ENCODE measurements at places on chromosomes 5 and 9.

DNA sequence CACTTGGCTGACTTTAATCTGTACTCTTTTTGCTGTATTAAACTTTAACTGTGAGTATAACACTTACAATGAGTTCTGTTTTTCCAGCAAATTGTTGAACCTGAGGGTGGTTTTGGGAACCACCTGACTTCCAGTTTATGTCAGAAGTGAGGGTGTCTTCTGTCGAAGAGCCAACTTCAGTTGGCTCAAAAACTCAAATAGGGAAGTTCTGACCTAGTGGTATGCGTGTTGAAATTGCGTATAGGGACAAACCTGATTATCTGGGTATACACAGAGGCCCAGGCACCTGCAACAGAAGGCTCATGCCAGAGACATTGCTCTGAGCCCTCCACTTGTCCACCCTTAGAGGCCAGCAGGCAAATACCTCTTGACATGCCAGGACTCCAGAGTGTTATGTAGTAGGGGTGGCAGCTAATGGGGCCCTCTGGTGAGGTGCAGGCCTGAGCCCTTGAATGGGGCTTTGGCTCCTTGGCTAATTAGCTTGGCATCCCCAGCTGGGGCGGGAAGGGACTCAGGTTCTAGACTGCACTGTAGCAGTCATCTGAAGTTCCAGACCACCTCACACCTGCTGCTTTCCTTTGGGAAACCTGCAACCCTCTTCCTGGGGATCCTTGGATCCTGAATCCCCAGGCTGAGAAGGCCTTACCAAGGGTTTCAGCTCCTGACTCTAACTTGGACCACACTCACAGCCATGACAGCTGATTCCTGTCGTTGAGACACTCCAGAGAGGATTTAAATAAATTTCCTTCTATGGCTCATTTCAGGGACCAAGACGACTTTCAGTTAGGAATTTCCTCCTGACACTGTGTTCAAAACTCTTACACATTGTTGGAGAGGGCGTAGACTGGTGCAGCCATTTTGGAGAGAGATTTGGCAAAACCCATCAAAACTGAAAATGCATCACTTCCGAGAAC, 189.6 kb downstream of the HSPA4 start:
- H3K27ac ChIP-seq, result 0 out of 2 replicates have a peak overlapping the region, but pooled peaks have one; percentile 27
- peaks cover 19% of the 10 kb centered on the region for H3K4me1 ChIP-seq
- H3K27me3 ChIP-seq, result 0 out of 2 replicates have a peak, but pooled peaks cover 2% of the 10 kb centered on the region
- no peak overlapping the region for H3K4me3 ChIP-seq
- no peaks in the 10 kb centered on the region for H3K36me3 ChIP-seq

- DNase-seq, result no peak
- H3K27ac ChIP-seq, result no peak overlapping the region
- peaks cover 1% of the 10 kb centered on the region for H3K27me3 ChIP-seq
- peaks cover 2% of the 10 kb centered on the region for H3K4me1 ChIP-seq
Observed at GRCh38 chr5:38613992-38614836, 57.8 kb upstream of the LIFR start.

- no peaks in the 10 kb centered on the region for H3K27me3 ChIP-seq
- 0 out of 2 replicates have a peak, but pooled peaks cover 2% of the 10 kb centered on the region for H3K36me3 ChIP-seq
Observed at GRCh38 chr5:84181093-84181492, 203.6 kb downstream of the EDIL3 start.

- no peak overlapping the region for H3K4me3 ChIP-seq
- no peaks in the 10 kb centered on the region for H3K27me3 ChIP-seq
- no peak for DNase-seq
- no peaks in the 10 kb centered on the region for H3K36me3 ChIP-seq
Observed at GRCh38 chr5:95729115-95730010, 1.8 kb upstream of the RHOBTB3 start.

GRCh38 chr5:66363097-66363496, 219.0 kb downstream of the SREK1 start:
- no peaks in the 10 kb centered on the region for H3K36me3 ChIP-seq
- H3K4me1 ChIP-seq, result no peaks in the 10 kb centered on the region
- H3K27ac ChIP-seq, result no peak overlapping the region

DNA sequence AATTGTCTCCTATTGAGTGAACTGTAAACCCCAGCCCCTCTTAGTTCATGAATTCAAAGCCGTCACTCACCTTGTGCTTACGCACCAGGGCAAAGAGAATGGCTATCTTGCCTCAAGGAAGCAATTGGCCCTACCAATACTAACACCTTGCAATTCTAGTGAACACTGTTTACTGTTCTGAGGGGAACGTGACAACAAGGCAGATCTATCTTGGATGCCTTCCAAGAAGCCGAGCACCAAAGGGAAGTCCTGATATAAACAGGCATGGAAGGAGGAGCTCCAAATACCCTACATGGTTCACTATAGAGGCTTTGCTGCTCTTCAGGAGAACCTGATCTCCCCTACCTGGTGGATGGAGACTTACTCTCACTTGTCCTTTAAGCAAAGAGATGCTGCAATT, 1.7 kb upstream of the PLPPR1 start:
- no peaks in the 10 kb centered on the region for H3K36me3 ChIP-seq
- no peak overlapping the region for H3K27ac ChIP-seq
- H3K4me1 ChIP-seq, result no peaks in the 10 kb centered on the region
- peaks cover 11% of the 10 kb centered on the region for H3K27me3 ChIP-seq

- H3K4me1 ChIP-seq, result peaks cover 5% of the 10 kb centered on the region
- peaks cover 4% of the 10 kb centered on the region for H3K36me3 ChIP-seq
- no peaks in the 10 kb centered on the region for H3K27me3 ChIP-seq
- peak; percentile 95 for DNase-seq
- H3K4me3 ChIP-seq, result peak overlapping the region; percentile 1
Observed at GRCh38 chr9:128558431-128559310, 6.3 kb downstream of the SPTAN1 start.

DNA sequence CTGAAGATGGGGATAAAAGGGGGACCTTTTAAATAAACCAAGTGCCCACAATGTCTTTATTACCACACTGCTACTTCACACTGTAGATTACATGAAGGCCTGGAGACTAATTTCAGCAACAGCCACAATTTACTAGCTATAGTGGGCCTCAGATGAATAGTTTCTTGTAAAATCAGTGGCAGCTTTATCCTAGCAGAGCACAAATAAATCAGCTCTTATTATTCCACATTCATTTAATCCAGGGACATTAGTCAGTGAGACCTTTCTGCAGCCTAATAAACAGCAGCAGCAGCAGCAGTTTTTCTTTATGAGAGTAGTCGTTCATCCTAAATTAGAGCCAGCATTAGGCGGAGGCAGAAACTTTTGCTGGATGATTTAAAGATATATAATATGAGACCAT, 542.3 kb downstream of the PSAT1 start:
- no peaks in the 10 kb centered on the region for H3K4me1 ChIP-seq
- no peaks in the 10 kb centered on the region for H3K36me3 ChIP-seq
- no peak overlapping the region for H3K4me3 ChIP-seq
- no peak overlapping the region for H3K27ac ChIP-seq
- H3K27me3 ChIP-seq, result no peaks in the 10 kb centered on the region
- no peak for DNase-seq

- DNase-seq, result peak; percentile 58
- H3K27ac ChIP-seq, result peak overlapping the region; percentile 89
- no peaks in the 10 kb centered on the region for H3K27me3 ChIP-seq
- no peak overlapping the region for H3K4me3 ChIP-seq
Observed at GRCh38 chr5:151469386-151469785, 22.0 kb downstream of the SLC36A1 start.

GRCh38 chr5:167819406-167819805, 472.0 kb upstream of the WWC1 start:
- no peak overlapping the region for H3K27ac ChIP-seq
- no peak overlapping the region for H3K4me3 ChIP-seq
- peaks cover 33% of the 10 kb centered on the region for H3K27me3 ChIP-seq
- no peaks in the 10 kb centered on the region for H3K36me3 ChIP-seq
- DNase-seq, result no peak

DNA sequence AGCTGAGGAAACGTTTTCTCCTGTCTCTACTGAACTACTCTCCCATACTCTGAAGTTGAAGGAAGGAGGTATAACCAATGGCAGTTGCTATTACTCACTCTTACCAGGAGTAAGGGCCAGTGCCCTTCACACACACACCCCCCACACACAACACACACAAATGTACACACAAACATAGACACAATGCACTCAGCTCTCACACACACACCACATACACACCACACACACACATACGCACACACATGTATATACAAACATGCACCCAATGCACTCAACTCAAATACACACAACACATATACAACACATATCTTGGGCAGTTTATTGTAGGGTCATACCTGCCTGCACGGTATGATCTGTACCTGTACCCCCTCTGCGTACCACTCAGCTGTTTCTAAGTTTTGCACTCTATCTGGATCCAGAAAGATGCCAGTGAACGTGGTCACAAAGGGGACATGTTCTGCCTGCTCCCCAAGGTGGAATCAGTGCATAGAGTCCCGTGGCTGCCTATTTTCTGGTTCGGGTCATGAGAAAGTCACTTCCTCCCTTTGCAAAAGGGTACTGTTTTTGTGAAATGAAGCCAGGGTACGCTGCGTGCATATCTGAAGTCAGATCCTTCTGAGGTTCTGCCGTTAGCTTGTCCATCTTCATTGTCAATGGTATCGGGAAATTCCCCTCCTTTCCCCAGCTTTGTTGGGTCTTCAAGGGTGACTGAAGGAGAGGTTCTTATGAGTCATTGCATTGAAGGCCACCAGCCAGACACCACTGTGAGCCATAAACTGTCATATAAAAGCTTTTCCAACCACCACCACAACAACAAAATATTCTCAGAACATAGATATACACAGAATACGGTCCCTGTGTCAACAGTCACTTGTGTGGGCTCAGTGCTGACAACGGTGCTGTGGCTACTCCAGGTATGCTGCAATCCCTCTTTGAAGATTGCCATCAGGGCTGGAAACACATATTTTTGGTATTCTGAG, 131.9 kb downstream of the UGCG start:
- DNase-seq, result no peak
- no peak overlapping the region for H3K4me3 ChIP-seq
- 0 out of 2 replicates have a peak overlapping the region, but pooled peaks have one; percentile 47 for H3K27ac ChIP-seq
- H3K4me1 ChIP-seq, result peaks cover 17% of the 10 kb centered on the region
- H3K27me3 ChIP-seq, result no peaks in the 10 kb centered on the region

DNA sequence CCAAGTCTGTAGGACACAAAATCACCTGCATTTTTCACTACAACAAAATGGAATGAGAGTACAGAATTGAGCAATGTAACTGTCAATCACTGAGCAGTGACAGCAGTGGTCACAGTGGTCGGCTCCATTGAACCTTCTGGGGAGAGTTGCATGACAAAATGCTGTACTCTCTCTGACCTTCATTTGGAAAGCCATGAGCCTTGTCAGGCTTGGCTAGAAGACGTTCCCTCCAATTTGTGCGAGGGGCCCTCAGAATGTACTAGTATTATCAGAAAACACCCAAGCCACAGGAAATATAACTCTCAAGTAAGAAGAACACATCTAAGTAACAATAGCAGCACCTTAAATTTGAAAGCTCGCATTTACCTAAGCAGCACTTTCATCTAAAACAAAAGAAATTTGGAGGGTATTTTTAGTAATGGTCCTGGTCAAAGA, 425.6 kb upstream of the MEF2C start:
- DNase-seq, result no peak
- H3K27ac ChIP-seq, result no peak overlapping the region
- H3K36me3 ChIP-seq, result no peaks in the 10 kb centered on the region

DNA sequence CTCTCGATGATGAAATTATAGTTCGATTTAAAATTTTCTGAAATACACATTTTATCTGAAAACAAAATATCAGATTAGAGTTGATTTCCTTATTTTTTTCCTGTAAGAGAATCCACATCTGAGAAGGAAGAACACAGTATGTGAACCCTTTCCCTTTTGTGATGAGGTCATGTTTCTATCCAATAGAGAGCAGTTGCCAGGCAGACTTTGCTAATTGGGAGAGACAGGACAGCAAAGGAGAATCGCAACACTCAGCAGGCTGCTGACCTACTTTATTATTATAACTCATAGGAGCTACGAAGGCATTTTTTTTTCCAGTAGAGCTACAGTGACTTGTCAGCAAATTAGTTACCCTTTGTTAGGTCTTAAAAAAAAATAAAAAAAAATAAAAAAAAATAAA, 242.1 kb downstream of the HCN1 start:
- H3K36me3 ChIP-seq, result no peaks in the 10 kb centered on the region
- no peak overlapping the region for H3K4me3 ChIP-seq
- H3K4me1 ChIP-seq, result no peaks in the 10 kb centered on the region
- H3K27me3 ChIP-seq, result no peaks in the 10 kb centered on the region
